ENCODE measurements at places on chromosomes 7 and 10.

- DNase-seq: no peak
Observed at GRCh38 chr10:92219559-92219958, 71.3 kb downstream of the CPEB3 start.

DNA sequence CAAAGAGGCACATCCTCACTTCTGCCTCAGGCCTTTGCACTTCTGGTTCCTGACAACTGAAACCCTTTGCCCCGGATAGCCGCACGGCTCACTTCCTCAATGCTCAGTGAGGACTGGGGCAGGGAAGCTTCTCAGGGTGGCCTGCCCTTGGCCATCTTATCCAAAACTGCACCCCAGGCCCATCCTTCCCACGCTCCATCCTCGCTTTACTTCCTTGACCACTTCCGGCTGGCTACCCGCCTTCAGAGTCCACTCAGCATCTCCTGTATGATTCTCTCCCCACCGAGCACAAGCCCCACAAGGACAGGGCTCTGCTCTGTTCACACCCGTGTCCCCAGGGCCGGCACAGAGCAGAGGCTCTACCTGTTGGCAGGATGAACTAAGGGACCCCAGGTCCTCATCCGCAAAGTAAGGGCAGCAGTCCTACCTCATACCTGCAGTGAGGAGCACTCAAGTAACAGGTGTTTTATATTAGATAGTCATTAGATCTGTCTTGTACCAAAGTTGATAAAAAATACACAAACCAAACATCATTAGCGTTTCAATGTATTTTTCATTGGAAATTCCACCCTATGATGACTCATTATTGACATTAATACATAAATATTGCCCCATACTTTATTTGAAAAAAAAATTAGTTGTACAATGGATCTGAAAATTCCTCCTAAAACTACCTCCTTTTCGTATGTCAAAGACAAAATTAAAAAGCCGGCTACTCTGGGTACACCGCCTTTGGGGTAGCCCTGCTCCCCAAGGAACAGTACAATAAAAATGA, 35.0 kb downstream of the GNA12 start:
- DNase-seq: no peak

DNA sequence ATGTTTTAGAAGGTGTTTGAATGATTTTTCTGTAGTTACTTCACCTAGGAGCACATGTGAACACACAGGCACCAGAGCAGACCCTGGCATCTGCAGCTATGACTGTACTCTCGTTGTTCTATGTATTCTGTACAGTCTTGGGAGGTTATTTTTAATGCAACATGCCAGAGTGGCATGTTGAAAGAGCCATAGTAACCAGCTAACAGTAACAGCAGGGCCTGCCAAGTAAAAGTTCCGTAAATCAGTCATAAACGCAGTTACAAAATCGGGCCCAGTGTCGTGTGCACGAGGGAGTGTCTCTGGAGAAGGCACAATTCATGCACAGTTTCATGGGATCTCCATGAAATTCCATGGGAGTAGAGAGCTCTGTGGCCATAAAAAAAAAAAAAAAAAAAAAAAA, 108.3 kb upstream of the CDK6 start:
- no peak for DNase-seq

DNA sequence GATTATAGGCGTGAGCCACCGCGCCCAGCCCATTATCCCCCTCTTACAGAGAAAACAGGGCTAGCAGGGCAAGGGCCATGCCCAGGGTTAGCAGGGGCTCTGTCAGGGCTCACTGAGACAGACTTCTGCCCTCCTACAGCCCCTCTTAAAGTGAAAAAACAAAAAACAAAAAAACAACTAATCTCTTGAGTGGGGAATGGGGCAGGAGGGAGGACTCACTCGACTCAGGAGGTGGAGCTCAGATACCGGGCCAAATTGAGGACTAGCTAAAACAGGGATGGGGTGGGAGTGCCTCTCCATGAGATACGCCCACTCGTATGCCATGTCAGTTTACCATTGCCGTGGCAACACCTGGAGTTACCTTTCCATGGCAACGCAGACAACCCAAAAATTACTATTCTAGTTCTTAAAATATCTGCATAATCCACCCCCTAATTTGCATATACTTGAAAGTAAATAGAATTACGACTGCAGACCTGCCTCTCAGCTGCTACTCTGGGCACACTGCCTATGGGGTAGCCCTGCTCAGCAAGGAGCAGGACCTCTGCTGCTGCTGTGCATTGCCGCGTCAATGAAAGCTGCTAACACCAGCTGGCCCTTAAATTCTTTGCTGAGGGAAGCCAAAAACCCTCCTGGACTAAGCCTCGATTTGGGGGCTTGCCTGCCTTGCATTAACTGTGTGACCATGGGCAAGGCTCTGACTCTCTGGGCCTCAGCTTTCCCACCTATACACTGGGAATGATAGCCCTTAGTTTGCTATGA, 13.4 kb downstream of the SSC4D start:
- DNase-seq: no peak

DNA sequence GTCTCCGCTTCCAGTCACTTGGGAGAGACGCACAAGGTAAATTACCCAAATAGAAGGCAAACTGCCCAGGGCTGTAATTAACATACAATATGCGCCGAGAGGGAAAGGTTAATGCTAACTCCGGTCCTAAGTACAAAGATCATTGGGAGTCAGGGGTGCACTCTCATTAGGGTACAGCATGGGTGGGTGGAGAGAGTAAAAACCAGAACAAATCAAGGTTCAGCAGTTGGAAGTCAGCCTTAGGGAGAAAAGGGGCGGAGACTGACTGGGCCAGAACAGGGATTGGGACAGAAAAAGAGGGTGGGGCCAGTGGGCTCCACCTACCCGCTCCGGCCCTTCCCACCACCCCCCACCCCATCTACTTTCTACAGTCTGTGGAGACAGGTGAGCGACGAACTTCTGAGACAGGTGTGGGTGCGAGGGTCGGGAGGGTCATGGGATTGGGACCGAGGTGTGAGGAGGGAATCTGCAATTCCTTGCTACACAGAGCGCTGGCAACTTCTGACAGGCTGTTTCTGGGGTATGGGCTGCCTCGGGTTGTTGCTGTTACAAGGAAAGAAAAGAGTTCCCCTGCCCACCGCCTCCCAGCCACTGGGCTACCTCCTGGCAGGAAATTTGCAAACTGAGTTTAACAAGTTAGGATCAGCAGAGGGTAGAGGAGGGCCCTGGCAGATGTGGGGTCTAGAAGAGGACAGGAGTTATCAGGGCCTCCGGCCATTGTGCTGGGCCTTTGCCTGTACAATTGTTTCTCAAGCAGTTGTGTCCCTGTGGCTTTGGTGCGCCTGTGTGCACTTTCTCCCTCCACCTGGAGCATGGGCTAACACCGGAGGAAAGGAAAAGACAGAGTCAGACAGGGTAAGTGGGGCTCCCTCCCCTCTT, at the start of gene TMEM139:
Gene TMEM139, plus strand, starts transcription at position 368 of the 879 bp plus-strand sequence. CDS start 1,000 bp downstream, outside the sequence.
- no peak for DNase-seq

DNA sequence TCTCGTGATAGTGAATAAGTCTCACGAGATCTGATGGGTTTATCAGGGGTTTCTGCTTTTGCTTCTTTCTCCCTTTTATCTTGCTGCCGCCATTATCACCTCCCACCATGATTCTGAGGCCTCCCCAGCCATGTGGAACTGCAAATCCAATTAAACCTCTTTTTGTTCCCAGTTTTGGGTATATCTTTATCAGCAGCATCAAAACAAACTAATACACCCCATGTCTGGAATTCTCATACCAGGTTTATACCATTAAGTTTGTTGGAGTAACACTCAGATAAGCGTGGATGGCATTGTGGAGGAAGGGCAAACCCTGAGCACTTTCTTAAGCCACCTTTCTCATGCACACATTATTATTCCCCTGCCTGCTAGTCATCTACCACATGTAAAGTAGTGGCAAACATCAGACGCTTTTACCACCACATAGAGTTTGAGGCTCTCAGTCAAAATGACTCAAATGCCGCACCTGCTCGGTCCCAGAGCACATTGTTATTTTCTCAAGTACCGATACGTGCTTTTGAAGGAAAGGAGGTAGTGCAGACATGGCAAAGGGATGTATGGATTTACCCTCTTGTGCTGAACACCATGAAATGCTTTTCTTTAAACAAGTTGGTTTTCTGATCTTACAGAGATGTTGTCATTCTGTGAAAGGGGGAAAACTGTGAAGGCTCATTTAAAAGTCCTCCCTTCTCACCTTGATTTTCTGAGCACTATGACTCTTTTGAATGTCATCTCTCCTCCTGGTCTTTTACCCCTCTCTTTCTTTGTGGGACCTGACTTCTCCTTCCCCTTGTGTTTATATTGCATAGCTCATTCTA, 429.7 kb downstream of the EXOC4 start:
- DNase-seq: peak; percentile 18

- DNase-seq: no peak
Observed at GRCh38 chr7:130396109-130396508, 15.8 kb downstream of the CPA1 start.

DNA sequence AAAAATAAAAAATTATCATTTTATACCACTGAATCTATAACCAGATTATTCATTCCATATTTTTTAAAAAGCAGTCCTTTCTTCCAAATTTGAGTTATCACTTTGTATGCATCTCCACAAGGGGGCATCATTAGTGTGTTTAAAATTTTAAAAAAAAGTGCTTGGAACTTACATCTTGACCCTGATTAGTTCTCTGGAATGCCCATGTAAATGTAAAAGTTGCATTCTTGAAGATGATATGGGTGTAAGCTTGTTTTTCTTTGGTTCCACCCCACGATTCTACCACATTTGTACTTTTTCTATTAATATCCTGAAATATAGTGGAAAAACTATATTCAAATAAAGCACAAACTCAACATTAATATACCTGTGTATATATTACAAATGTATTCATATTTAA, 144.9 kb downstream of the ELAPOR2 start:
- no peak for DNase-seq

- DNase-seq: peak; percentile 10
Observed at GRCh38 chr7:22726345-22726906, 574 bp upstream of the IL6 start.

DNA sequence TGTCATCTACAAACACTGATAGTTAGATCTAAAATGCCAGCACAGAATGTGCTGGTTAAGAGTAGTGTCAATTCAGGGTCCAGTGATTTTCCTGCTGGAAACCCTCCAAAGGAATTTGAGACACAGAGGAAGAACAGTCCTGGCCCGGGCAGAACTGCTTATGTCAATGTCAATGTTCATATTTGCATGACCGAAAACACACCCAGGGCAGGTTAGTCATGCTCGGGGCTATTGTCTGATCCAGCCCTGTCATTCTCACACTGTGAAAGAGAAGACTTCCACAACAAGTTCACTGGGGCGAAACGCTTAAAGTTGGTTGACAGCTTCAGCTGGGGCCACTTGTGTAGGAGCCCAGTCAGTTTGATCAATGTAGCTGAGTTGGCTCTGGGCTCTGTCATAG, 139.3 kb downstream of the C1GALT1 start:
- peak; percentile 9 for DNase-seq

DNA sequence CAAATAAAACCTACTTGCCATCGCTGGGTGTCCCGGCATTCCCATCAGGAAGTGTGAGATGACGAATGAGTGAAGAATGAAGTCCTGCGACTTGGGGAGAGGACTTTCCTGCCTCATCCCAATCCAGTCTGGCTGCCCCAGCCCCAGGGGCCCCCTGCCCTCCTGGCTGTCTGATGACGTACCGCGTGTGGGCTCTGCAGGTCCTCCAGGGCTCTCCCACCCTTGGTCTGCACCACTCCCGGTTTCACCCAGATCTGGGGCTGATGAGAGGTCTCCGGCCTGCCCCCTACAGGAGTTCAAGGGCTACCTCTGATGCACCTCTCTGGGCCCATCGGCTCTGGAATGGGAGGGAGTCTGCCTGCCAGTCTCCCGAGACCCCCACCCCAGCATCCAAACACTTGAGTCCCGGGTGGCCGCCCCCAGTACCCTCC, 9.8 kb downstream of the ATP6V1F start:
- DNase-seq: no peak

GRCh38 chr10:92923416-92923815, 75.1 kb downstream of the EXOC6 start:
- no peak for DNase-seq

- DNase-seq: no peak
Observed at GRCh38 chr7:148787571-148788295, 89.0 kb downstream of the CUL1 start.

DNA sequence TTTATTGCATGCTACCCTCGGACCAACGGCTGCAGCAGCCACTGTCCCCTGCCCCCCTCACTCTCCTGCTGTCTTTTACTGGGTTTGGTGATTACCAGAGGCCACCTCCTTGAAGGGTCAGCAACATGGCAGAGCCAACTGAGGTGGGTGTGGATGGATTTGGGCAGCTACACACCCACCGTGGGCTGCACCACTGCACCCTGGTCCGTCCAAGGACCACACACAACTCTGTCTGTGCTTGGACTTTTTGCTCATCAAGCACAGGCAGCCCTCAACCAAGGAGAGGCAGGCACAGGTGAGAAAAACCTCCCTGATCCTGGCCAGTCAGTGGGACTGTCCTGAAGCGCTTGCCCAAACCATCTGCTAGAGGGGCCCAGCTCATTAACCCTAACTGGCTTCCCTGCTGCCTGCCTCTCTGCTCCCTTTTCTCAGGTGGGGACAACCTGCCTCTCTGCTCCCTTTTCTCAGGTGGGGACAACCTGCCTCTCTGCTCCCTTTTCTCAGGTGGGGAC, 239.5 kb upstream of the PITRM1 start:
- no peak for DNase-seq

DNA sequence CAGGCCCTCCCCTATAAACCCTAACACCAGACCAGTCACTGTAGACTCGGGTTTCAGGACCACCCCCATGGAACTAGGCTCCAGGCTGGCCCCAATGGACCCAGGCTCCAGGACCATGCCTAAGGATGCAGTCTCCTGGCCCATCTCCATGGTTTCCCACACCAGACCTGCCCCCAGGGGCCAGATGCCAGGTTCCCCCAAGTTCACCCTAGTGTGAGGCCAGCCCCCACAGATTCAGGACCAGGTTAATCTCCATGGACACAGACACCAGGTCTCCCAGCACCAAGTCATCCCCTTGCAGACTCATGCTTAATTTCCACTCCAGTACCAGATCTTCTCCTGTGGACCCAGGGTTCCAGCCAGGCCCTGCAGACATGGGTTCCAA, 103.8 kb upstream of the LANCL2 start:
- DNase-seq: no peak

DNA sequence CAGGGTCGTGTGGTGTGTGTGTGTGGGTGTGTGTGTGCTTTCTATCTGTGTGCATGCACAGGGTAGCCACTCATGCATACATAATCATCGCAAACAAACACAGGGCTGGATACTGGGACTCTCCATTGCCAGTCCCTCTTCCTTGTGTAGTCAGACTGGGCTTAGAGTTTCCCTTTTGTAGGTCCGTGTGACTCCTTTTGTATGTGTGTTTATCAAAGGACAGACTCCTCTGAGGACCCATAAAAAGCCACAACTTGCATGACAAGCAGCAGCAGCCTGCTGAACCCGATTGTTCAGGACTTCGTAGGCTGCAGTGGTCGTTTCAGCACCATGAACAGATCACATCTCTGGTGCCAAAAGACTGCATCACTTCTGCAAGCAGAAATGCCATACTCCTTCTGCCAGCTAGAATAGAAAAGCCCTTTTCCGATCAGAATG, 895 bp downstream of the VSTM2A start:
- peak; percentile 65 for DNase-seq

All from DMS79 (cell line).